OCI-LY7 (cell line): ENCODE measurements at places on chromosomes 7 and 10. TPM values are rescaled to one million over a fixed set of nuclear protein-coding genes. Genes with fewer than 3 reads are reported as not detected.
A peak's percentile ranks its signal among the peaks of the same experiment; 100 is the strongest.

DNA sequence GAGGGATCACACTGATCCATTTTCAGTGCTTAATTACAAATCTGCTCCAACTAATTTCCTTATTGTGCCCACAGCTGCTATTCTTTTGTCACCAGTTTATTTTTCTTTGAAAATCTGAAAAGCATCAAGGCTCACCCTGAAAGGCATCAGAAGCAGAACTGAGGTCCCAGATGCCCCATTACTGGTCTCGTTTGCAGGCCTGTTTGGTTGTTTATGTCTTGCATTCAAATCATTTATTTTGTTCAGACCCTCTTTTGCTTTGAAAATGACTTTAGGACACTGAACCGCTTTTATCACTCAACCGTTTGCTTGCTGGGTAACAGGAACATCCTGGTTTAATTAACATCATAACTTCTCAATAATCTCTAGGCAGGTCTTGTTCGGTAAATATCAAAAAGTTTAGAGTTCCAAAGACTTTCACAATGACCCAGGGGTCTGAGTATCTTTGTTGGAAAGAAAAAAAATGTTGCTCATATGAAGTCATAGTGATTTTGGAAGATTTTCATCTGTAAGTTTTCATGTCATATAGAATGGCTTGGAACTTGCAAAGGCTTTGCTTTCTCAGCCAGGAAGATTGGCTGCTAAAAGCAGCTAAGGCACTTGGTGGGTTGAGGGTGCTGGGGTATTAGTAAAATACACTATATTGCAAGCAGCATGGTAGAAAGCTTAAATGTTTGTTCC lies 398.3 kb upstream of the NPVF start:
- no peak for DNase-seq

- no peak for DNase-seq
Observed at GRCh38 chr10:124648131-124648475, 96.1 kb downstream of the FAM53B start.

DNA sequence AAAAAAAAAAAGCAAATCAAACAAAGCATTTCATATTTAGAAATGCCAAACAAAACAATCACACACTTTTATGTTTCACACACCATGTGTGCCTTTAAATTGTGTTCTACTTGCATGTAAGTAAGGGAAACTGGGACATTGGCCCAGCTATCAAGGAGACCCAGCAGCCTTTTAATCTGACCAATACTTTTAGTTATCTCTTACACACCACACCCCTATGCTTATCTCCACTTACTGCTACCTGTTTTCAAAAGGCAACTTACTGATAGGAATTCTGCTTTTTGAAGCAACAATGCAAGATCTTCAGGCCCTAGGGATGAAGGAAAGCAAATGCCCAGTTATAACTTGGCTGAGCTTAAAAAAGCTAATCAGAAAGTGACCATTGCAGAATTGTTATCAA lies 1244.8 kb upstream of the SORCS1 start:
- no peak for DNase-seq

Gene VENTX
- not detected in 2 replicates for total RNA-seq

DNA sequence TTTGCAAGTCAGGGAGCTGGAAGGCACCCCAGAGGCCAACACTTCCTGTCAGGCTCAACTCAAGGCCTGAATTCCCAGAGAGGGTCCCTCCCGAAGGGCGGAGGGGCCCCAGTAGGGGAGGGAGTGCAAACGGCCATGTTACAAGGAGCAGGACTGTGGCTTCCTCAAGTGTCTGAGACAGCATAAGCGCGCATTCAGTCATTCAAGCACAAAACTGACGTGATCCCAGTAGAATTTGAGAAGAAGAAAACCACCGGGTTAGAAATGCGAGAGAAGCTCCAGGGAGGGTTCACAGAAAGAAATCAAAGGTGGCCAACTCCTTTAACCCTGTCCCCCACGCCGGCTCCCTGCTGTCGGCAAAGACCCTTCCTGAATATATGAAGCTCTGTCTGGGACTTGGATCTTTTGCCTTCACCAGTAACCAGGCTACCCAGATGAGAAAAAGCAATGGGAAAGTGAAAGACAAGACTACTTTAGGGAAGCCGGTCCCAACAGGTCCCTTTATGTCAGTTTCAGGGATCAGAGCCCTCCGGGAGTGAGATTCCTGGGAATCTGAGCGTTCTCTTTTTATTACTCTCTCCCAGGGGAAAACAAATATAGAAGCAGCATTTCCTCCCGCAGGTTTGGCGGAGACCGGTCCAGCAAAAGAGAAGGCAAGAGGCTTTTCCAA lies 1.3 kb downstream of the AFAP1L2 start:
- no peak for DNase-seq

Gene HOXA2
- 0.42 TPM in 1 of 2 replicates, not detected in the other for total RNA-seq

Gene PON1
- not detected in 2 replicates for total RNA-seq

GRCh38 chr10:48667960-48668590 lies 16.6 kb upstream of the WDFY4 start:
- peak; percentile 92 for DNase-seq

GRCh38 chr10:110535958-110536891 lies 31.3 kb upstream of the SMC3 start:
- DNase-seq = peak; percentile 57

Gene ATOH7
- 0.21 TPM in 1 of 2 replicates, not detected in the other for total RNA-seq

Gene ACSM6
- not detected in 2 replicates for total RNA-seq

Gene CXCL12
- total RNA-seq = not detected in 2 replicates

DNA sequence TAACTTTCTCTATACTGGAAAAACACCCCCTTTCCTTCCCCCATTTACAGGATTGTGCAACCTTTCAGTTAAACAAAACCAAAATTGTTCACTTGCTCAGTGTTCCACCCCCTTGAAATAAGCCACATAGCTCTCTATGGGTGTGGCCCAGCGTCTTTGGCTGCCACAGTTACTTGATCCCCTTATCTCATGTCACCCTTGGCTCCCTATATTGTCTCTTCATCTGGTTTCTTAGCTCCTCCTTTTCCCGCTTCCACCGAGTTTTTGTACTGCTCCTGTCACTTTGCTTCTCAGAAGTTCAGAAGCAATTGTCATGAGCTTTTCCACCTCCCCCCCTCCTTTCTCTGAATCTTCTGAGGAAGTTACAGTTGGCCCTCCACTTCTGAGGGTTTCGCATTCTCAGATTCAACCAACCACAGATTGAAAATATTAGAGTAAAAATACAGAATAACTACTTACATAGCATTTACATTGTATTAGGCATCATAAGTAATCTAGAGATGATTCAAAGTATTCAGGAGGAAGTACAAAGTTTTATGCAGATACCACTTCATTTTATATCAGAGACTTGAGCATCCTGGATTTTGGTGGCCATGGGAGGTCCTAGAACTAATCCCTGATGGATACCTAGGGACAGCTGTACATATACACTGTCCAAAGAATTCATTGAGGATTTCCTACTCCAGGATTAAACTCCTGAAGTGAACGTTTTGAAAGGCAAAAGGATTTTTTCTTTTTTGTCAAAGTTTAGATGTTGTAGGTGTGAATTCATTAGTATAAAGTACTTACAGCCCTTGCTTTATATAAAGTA lies 60.4 kb downstream of the ADD3 start:
- DNase-seq = peak; percentile 28

Gene GDI2
- 271 and 292 TPM in 2 replicates for total RNA-seq

DNA sequence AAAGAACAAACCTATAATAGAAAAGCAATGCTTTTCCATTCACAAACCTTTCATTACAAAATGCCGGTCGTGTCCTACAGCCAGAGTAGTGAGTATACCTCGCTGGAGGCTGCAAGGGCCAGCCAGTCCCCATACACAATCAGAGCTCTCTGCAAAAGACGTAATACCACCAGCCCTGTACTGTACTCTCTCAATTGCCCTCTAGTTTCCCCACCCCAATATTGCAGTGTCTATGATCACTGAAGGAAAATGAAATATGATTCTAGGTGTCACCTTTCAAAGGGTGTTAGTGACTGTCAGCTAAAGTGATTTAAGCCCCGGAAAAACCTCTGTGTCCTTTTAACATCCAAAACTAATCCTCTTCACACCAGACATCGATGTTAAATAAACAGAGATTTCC lies 24.8 kb downstream of the PLXNA4 start:
- no peak for DNase-seq

Gene EMX2
- total RNA-seq = not detected in 2 replicates

Gene SORBS1
- 3.1 and 3.3 TPM in 2 replicates for total RNA-seq

Gene WIPF3
- not detected in 2 replicates for total RNA-seq

Gene ANKRD16
- total RNA-seq = 12.0 and 15.0 TPM in 2 replicates

Gene HOXA4
- 1.6 and 2.0 TPM in 2 replicates for total RNA-seq

- no peak for DNase-seq
Observed at GRCh38 chr7:106625678-106626301, 35.2 kb downstream of the CCDC71L start.
